ENCODE measurements at places on chromosomes 12 and 14. TPM values are rescaled to one million over a fixed set of nuclear protein-coding genes. Genes with fewer than 3 reads are reported as not detected.

TEX22 gene
- 3.5 TPM for total RNA-seq

RPL10L gene
- not detected for total RNA-seq

- H3K27me3 ChIP-seq = no peaks in the 10 kb centered on the region
- no peaks in the 10 kb centered on the region for H3K4me1 ChIP-seq
- no peak overlapping the region for H3K27ac ChIP-seq
- H3K4me3 ChIP-seq = no peak overlapping the region
These were observed 186.2 kb downstream of the SYNE2 start for GRCh38 chr14:64038841-64039542.

GRCh38 chr12:87020071-87020470 lies 763.9 kb upstream of the MGAT4C start:
- no peaks in the 10 kb centered on the region for H3K36me3 ChIP-seq

DNA sequence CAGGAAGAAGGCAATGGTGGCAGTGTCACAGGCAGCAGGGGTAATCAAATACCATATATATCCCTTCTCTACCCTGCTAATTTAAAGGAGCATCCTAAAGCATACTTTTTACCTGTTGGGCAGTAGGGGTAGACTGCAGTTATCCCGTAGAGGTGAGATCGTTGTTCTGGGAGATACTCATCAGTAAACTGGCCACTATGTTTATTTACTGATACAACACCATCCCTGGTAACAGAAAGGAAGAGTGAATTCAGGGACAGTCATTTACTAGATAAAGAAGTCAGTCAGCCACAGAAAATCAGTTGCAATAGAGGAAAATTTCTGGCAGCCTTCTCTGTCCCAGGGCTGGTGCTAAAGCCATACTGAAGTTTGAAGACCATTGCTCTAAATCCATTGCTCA lies 16.3 kb downstream of the RTRAF start:
- no peak overlapping the region for H3K27ac ChIP-seq
- H3K4me3 ChIP-seq = no peak overlapping the region
- H3K27me3 ChIP-seq = no peaks in the 10 kb centered on the region
- DNase-seq = no peak

- no peaks in the 10 kb centered on the region for H3K27me3 ChIP-seq
- H3K4me1 ChIP-seq = peaks cover 6% of the 10 kb centered on the region
- no peak overlapping the region for H3K27ac ChIP-seq
- H3K4me3 ChIP-seq = no peak overlapping the region
These were observed 4.7 kb upstream of the CREBL2 start for GRCh38 chr12:12606781-12607589.

GRCh38 chr12:26737487-26738030 lies 95.4 kb downstream of the ITPR2 start:
- no peak overlapping the region for H3K4me3 ChIP-seq
- H3K4me1 ChIP-seq = peaks cover 8% of the 10 kb centered on the region
- no peak for DNase-seq

GRCh38 chr12:75437564-75437963 lies 43.0 kb upstream of the GLIPR1 start:
- no peak for DNase-seq
- H3K4me1 ChIP-seq = no peaks in the 10 kb centered on the region
- H3K4me3 ChIP-seq = no peak overlapping the region

- peaks cover 32% of the 10 kb centered on the region for H3K36me3 ChIP-seq
- no peaks in the 10 kb centered on the region for H3K27me3 ChIP-seq
- no peak overlapping the region for H3K27ac ChIP-seq
- no peak for DNase-seq
- H3K4me1 ChIP-seq = no peaks in the 10 kb centered on the region
These were observed 275.1 kb downstream of the PRKD1 start for GRCh38 chr14:29652571-29652970.

- H3K4me1 ChIP-seq = no peaks in the 10 kb centered on the region
- H3K27me3 ChIP-seq = no peaks in the 10 kb centered on the region
- no peak overlapping the region for H3K27ac ChIP-seq
These were observed 73.7 kb downstream of the BBS10 start for GRCh38 chr12:76274420-76275083.

GRCh38 chr14:94115058-94115591 lies 4.6 kb downstream of the IFI27 start:
- no peak for DNase-seq
- H3K27me3 ChIP-seq = peaks cover 20% of the 10 kb centered on the region
- H3K4me1 ChIP-seq = no peaks in the 10 kb centered on the region
- H3K4me3 ChIP-seq = no peak overlapping the region
- H3K27ac ChIP-seq = no peak overlapping the region
- no peaks in the 10 kb centered on the region for H3K36me3 ChIP-seq

- DNase-seq = no peak
- no peak overlapping the region for H3K4me3 ChIP-seq
- H3K27me3 ChIP-seq = peaks cover 9% of the 10 kb centered on the region
- H3K4me1 ChIP-seq = no peaks in the 10 kb centered on the region
- H3K27ac ChIP-seq = no peak overlapping the region
These were observed 334.3 kb downstream of the AACS start for GRCh38 chr12:125399489-125399888.

DNA sequence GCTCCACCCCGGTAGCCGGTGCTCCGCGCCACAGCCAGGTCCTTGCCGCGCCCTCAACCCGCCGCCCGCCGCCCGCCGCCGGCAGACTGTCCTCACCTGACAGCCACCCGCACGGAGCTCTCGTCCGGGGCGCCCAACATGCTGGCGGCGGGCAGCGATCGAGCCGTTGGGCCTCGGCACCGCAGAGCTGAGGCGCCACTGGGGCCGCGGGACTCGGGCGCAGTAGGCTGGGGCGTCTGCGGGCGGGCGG lies 164 bp downstream of the KIF21A start:
- no peaks in the 10 kb centered on the region for H3K36me3 ChIP-seq
- peaks cover 35% of the 10 kb centered on the region for H3K4me1 ChIP-seq
- H3K27me3 ChIP-seq = no peaks in the 10 kb centered on the region
- no peak for DNase-seq
- H3K4me3 ChIP-seq = peak overlapping the region; percentile 95

- no peak for DNase-seq
- H3K4me1 ChIP-seq = peaks cover 15% of the 10 kb centered on the region
- H3K27ac ChIP-seq = no peak overlapping the region
- no peaks in the 10 kb centered on the region for H3K36me3 ChIP-seq
- no peaks in the 10 kb centered on the region for H3K27me3 ChIP-seq
- no peak overlapping the region for H3K4me3 ChIP-seq
These were observed 59.6 kb downstream of the NELL2 start for GRCh38 chr12:44816446-44817017.
